ENCODE measurements at places on chromosomes 5 and 9.

DNA sequence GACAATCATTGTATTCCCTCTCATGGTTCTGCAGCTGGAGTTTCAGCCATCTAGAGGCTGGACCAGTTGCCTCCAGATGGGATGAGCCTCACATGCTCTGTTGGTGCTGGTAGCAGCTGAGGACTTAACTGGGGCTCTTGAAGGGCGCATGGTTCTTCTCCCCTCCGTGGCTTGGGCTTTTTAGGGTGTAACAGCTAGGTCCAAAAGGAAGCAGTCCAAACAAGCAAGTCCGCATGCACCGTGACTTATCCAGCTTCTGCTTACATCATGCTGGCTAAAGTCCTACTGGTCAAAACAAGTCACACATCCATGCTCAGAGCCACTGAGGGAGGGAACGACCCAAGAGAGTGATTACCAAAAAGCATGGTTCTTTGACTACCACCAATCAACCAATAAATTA lies 31.6 kb upstream of the SH3RF2 start:
- DNase-seq, result no peak

GRCh38 chr9:82588301-82589180 lies 474.4 kb downstream of the RASEF start:
- no peak for DNase-seq

DNA sequence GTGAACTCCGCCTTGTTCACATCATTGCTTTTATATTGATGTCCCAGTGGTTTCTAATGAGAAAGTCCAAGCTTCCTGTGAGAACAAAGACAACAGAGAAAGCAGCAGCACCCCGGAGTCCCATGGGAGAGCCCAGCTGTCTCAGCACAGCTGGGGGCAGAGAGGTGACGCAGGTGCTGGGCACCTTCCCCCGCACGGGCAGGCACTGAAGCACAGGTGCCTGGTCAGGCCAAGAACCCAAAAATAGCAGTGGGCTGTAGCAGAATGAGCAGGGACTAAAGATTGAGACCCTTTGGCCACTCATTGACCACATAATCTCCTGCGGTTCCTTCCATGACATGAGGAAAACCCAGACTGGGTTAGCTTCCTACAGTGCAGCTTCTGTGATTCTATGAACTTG lies 18.8 kb downstream of the SRD5A1 start:
- DNase-seq, result no peak

GRCh38 chr9:113882636-113883164 lies 6.6 kb downstream of the ZNF618 start:
- no peak for DNase-seq

- no peak for DNase-seq
These were observed 40.1 kb downstream of the PCDHGC5 start for GRCh38 chr5:141529002-141529401.

GRCh38 chr5:39209924-39210323 lies 9.4 kb downstream of the FYB1 start:
- no peak for DNase-seq

DNA sequence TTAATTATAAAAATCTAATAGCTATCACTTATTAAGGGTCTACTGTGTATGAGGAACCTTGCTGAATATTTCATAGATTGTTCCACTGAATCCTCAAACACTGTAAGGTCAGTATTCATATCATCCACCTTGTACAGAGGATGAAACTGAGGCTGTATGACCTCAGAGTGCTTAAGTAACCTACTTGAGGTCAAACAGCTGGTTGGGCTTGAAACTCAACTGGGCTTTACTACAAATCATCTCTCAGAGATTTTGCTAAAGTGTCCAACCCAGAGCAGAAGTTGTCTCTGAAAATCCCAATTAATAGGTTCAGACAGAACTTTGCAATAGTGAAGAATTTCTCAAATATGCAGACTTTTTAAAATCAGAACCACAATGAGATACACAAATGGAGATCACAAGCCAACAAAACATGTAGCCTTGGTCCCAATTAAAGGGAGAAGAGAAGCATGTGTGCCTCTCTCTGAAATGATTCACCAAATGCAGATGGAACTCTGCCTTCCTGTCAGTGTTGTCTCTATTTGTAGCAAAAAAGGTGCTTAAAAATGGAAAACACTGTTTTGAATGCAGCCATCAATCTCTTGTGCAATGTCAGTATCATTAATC lies 131.4 kb downstream of the FAM114A2 start:
- no peak for DNase-seq

DNA sequence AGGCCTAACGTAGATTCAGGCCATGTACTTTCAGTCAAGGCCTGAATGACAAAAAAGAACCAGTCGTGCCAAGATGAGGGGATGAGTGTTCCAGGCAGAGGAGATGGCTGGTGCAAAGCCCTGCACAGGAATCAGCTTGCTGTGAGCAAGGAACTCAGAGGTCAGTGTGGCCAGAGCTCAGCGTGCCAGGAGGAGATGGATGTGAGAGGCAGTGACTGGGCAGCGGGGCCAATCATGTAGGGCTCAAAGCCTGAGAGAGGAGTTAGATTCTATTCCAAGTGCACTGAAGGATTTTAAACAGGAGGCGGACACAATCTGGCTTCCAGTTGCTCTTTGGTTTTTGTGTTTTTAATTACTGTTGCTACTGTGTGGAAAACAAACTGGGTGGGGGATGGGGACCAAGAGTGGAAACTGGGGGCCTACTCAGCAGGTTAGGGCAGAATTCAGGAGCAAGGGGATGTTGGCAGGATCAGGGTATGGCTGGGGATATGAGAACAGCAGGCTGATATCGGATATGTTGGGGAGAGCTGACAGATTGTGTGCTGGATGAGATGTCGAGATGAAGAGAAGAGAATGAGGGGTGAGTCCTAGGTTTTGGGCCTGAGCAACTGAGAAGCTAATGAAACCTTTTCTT lies 64.3 kb downstream of the ANGPTL2 start:
- no peak for DNase-seq

DNA sequence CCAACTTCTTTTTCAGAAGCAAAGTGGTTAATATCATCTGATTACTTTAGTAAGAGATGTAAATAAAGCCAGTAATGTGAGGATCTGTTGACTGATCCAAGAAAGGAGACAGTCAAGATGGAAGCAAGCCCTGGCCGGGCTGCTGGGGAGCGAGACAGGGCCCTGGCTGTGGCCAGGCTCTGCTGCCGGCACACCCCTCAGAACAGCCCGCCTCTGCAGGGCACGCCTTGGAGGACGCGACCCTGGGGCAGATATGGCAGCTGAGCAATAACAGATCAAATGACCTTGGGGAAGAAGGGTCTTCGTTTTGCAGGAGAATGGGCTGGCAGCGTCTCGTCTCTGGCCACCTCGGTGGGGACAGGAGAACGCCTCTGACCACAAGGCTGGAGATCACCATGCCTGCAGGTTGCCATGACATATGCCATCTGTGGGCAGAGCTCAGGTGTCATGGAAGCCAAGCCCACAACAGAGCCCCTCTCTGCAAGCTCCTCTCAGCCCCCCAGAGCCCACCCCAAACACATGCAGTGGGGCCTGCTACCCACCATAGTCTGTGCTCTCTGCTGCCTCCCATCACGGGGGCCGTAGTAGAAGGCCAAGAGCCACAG lies 206.5 kb downstream of the FANCC start:
- no peak for DNase-seq

GRCh38 chr9:120040896-120041295 lies 539.1 kb downstream of the CDK5RAP2 start:
- DNase-seq, result no peak

- no peak for DNase-seq
These were observed 651.0 kb upstream of the RORB start for GRCh38 chr9:73845954-73846690.

DNA sequence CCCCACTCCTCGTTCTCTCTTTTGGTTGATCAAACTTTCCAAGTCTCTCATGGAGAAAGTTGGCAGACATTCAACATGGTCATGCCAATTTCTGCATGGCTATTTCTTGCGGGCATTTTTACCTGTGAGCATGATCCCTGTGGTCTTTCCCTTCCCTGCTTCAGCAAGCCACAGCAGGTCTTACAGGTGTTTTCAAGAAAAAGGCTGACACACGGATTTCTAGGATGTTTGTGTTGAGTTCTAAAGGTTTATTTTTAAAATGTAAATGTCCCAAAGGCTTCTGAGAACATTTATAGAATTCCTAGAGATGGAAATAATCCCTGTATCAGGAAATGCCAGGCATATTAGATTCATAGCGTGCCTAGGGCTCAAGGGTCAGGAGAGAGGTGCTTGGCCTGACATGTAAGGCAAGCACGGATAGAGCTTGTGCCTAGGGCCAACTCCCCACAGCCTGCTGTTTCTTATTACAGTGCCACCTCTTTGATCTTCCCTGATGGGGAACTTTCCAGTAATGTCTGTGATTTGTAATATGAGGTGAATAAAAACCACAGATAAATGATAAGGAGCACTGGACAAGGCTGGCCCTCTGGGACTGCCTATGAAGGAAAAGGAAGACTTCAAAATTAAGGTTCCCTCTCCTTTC lies 79.8 kb downstream of the MUSK start:
- DNase-seq, result no peak

DNA sequence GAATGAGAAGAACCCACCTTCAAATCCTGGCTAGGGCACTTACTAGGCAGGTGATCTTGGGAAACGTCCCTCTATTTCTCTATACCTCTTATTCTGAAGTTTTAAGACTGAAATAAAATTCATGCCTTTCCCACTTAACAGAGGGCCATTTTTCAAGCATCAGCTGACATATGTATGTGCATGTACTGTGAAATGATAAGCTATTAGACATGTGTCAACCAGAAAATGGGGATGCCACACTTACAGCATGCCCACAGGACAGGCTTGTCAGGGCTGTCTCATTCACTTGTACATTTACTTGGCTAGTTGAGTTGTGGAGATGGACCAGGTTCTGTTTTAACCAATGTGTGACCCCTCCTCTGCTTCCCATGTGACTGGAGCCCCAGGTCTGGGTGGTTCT lies 78.5 kb downstream of the C9orf152 start:
- no peak for DNase-seq

DNA sequence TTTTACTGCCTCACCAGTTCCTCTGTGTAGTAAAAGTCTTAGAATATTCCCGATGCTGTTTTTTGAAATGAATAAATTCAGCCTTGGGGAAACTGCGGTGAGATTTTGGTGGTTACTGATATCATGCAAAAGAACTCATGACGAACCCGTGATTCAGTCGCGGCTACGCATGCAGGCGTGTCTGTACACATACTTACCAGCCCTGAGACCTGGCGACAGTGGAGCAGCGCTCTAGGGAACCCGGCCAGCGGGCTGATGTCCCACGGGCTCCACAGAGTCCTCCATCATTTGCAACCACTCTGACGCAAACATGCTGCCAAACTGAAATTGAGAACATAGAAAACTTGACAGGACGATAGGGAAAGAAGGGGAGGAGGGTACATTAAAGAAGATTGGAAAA lies 315.6 kb upstream of the DAB2 start:
- no peak for DNase-seq

- DNase-seq, result no peak
These were observed 48.3 kb downstream of the ATPSCKMT start for GRCh38 chr5:10201223-10201868.

- no peak for DNase-seq
These were observed 48.3 kb upstream of the ICE1 start for GRCh38 chr5:5374009-5374715.

DNA sequence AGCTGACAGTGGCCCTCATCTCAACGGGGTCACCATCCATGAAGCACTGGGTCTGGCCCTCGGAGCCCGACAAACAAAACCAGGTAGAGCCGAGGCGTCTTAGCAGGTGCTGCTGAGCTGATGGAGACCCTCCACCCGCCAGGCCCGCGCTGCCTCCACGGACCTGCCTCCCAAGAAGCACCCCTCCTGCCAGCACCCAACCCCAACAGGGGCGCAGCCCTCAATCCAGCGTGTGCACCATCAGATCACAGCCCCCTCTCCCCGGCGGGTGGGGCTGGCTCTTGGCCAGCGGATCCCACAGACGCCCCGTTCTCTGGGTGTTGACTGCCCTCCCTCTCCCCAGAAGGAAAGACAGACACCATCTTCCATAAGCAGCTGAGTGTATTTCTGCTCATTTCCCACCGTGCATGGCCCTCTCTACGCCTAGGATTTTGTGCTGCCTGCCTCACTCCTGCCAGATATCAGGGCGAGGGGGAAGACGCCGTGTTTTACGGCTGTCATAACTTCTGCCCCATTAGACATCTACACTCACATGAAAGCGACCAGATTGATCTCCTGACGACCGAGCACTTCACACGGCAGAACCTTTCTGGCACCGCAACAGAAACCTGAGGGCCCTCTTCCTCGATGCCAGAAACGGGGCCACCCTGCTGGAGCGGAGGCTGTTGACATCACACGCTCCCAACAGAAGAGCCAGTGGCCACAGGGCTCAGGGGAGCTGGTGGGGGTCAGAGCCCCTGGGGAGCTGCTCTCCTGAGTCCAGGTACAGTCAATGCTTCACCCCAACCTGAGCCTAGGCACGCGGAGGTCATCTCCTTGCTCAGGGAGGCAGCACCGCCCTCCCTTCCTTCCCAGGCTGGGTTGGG lies 12.4 kb downstream of the NACC2 start:
- no peak for DNase-seq

GRCh38 chr9:18137815-18138214 lies 336.1 kb upstream of the ADAMTSL1 start:
- no peak for DNase-seq

DNA sequence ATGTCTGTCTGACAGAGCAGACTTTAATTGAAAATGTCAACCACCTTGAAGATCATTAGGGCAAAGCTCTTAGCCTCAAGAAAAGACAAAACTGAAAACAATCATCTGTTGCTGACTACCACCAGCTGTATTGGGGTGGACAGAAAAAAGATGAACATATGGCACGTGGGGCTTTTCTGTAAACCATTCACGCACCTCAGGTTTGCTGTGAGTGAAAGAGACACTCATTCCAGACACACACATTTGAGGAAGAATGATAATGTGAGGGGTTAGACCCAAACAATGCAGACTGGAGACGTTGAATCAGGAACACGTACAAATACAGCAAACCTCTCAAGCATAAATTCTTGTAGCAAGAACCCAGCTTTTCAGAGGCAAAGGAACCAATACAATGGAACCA lies 158.7 kb downstream of the EBF1 start:
- no peak for DNase-seq

DNA sequence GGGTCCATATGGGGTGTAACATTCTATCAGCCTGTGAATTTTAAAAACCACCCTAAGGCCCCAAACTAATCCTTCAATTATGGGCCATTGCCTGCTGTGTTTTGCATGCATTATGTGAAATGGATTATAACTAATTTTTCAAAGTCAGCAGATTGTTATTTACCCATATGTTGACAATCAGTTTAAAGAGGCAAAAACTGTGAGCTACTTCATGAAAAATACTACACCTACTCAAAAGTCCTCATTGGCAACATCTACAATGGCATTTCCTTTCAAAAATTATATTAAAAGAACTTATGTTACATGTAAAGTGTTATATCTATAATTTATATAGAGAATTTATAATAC lies 49.0 kb upstream of the KIF2A start:
- no peak for DNase-seq

Data from AG09319 (cell line).